Activated T-cell treated with anti-CD3 and anti-CD28 coated beads for 4 hours (primary cell): ENCODE measurements at places on chromosomes 16 and 17.

DNA sequence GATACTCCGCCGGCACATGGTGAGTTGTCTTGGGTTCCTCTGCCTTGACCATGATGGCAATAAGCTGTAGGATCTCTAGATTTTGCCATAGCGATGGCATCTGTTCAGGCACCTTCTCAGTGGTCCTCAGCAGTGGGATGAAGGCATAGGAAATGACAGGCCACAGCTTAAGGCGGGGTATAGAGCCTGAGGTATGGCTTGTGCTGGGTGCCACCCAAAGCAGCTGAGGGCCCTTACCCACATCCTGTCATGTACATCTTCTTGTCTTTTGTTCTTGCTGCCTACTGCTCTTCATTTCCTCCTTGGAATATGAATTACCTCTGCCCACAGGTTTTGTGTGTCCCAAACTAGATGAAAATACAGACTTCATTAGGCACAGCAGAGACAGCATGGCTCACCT, 29.5 kb downstream of the KAT7 start:
- peak; percentile 14 for DNase-seq

- DNase-seq, result no peak
Observed at GRCh38 chr17:50469208-50469605, 527 bp upstream of the CHAD start.

- DNase-seq, result no peak
Observed at GRCh38 chr16:88764913-88765349, 20.1 kb downstream of the PIEZO1 start.

GRCh38 chr17:77404812-77405581, 264.2 kb downstream of the SEC14L1 start:
- peak; percentile 77 for DNase-seq

GRCh38 chr16:84774810-84775209, 45.0 kb upstream of the CRISPLD2 start:
- no peak for DNase-seq

GRCh38 chr16:4768549-4769305, 1.8 kb upstream of the ZNF500 start:
- DNase-seq, result peak; percentile 70
